Osteocyte (in vitro differentiated cells): ENCODE measurements at places on chromosomes 11 and 22. TPM values are rescaled to one million over a fixed set of nuclear protein-coding genes. Genes with fewer than 3 reads are reported as not detected.

ARHGAP42 gene
- total RNA-seq: 12.7 and 14.2 TPM in 2 replicates

LYVE1 gene
- total RNA-seq: 1.5 and 2.1 TPM in 2 replicates

MS4A12 gene
- total RNA-seq: not detected in 2 replicates

PRODH gene
- 11.2 and 12.0 TPM in 2 replicates for total RNA-seq

PNPLA3 gene
- 1.2 and 3.0 TPM in 2 replicates for total RNA-seq

KCNJ1 gene
- total RNA-seq: not detected in 2 replicates

DGKZ gene
- total RNA-seq: 48.6 and 49.9 TPM in 2 replicates

OMP gene
- not detected in 2 replicates for total RNA-seq

- no peak for DNase-seq
Measured at GRCh38 chr22:37862570-37863325, 13.5 kb downstream of the EIF3L start.

- DNase-seq: no peak
Measured at GRCh38 chr11:7098235-7098832, 9.5 kb downstream of the RBMXL2 start.

GRCh38 chr11:94754819-94755218 lies 13.3 kb upstream of the AMOTL1 start:
- DNase-seq: no peak

GRCh38 chr11:134159652-134160051 lies 64.1 kb downstream of the NCAPD3 start:
- peak; percentile 78 for DNase-seq

DNA sequence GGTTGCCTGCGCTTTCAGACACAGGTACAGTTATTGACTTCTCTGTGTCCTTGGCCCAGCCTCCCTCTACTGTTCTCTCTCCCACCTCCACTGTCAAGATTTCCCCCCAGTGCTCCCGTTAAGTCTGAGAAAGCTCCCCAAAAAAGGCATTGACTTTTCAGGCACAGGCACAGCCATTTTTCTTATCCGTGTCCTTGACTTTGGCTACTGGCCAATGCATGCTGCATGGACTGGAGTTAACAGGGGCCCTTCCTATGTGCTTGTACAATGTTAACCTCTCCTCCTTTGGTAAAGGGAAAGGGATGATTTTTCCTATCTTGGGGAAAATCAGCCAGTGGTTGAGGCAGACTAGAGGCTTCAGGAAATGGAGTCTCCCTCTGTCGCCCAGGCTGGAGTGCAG lies 4.3 kb downstream of the APOL5 start:
- DNase-seq: no peak

DNA sequence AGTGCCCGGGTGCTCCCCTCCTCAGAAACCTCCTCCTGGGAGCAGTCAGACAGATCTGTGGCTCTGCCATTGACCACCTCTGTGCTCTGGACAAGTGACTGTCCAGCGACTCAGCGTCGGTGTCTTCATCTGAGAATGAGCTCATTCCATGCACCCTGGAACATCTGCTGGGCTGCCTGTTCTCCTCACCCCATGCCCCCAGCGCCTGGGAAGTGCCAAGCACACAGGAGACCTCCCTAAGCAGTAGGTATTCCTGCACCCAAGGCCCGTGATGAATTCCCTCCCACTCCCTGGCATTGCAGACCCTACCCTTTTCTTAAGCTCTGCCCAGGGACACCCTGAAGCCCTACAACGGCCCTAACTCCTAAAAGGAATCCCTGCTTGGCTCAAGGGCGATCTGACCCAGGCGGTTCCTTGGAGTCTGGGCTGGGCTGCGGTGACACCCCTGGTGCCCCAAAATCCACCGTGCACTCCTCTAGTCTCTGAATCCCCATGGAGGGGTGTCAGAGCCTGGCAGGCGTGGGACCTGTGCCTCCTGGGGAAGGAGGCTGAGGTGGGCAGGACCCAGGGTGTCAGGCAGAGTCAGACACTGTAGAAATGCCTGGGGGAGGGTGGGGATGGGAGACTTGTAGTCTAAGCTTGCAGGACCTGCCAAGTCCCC lies 92.0 kb downstream of the CEP164 start:
- DNase-seq: no peak

- DNase-seq: no peak
Measured at GRCh38 chr11:75996523-75997442, 181.8 kb downstream of the UVRAG start.

GRCh38 chr11:16186680-16187079 lies 169.7 kb downstream of the SOX6 start:
- no peak for DNase-seq

- no peak for DNase-seq
Measured at GRCh38 chr22:42939941-42940653, 74.9 kb downstream of the PACSIN2 start.

GRCh38 chr11:126469311-126469710 lies 113.8 kb downstream of the ST3GAL4 start:
- DNase-seq: no peak

GRCh38 chr22:47996446-47996857 lies 1234.0 kb downstream of the TBC1D22A start:
- DNase-seq: no peak

DNA sequence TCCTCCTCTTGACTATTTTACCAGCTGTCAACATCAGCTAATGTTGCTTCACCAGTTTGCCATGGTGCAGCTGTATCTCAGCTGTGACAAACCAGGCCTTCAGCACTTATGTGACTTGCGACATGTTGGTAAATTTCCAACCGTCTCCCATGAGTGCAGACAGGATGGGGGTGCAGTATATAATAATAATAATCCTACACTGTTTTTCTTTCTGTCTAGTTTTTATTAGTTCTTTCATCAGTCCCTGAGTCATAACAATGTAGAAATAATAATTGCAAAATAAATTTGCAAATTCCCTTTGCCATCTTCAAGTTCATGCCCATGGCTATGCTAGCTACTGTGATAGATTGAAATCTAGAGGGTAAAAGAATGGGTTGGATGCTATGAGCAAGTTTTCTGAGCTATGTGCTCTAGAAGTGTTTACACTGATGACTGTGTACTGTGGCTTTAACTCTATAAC lies 4.9 kb downstream of the MMP13 start:
- no peak for DNase-seq

GRCh38 chr11:36699271-36699670 lies 101.2 kb upstream of the RAG2 start:
- no peak for DNase-seq

- DNase-seq: no peak
Measured at GRCh38 chr11:120404495-120404894, 68.3 kb downstream of the ARHGEF12 start.

GRCh38 chr11:69508974-69509373 lies 27.5 kb downstream of the LINC01488 start:
- DNase-seq: no peak
